GM23338 (cell line): ENCODE measurements at places on chromosomes 12 and 14. TPM values are rescaled to one million over a fixed set of nuclear protein-coding genes. Genes with fewer than 3 reads are reported as not detected.

NPFF gene
- total RNA-seq = 0.69 TPM in 1 of 2 replicates, not detected in the other

DNA sequence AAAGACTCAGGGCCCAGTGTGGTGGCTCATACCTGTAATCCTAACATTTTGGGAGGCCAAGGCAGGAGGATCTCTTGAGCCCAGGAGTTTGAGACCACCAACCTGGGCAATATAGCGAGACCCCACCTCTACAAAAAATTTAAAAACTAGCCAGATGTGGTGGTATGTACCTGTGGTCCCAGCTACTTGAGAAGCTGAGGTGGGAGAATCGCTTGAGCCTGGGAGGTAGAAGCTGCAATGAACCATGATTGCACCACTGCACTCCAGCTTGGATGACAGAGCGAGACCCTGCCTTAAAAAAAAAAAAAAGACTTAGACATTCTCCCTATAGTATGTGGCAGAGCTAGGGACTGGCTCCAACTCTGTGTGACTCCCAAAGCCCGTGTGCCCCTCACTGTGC, 2.9 kb downstream of the UBE3B start:
- no peak for DNase-seq

GPD1 gene
- 0.23 and 0.45 TPM in 2 replicates for total RNA-seq

DNA sequence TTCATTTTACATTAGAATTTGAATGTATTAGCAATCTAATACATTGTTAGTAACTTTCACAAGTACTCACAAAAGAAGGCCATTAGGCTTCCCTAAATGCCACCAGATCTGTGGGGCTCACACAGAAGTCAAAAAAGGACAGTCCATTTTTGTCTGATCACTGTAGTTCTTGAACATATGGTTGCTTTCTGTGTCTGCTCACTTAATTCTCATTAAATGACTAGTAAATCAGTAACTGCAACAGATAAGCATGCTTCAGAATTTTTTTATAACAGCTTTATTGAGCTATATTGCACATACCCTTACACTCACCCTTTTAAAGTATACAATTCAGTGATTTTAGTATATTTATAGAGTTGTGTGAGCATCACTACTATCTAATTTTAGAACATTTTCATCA, 71.4 kb downstream of the DENND5B start:
- no peak for DNase-seq

- no peak for DNase-seq
Observed at GRCh38 chr12:62279058-62279457, 18.9 kb downstream of the USP15 start.
